Bronchial smooth muscle cell (primary cell): ENCODE measurements at places on chromosomes 7 and 10. TPM values are rescaled to one million over a fixed set of nuclear protein-coding genes. Genes with fewer than 3 reads are reported as not detected.

GPC2 gene
- total RNA-seq: 0.95 and 1.5 TPM in 2 replicates

GPAM gene
- 9.9 and 12.3 TPM in 2 replicates for total RNA-seq

LLCFC1 gene
- not detected in 2 replicates for total RNA-seq

UNCX gene
- total RNA-seq: not detected in 2 replicates

CCDC172 gene
- not detected in 2 replicates for total RNA-seq

PLAC9 gene
- total RNA-seq: 49.6 and 60.6 TPM in 2 replicates

H2AZ2 gene
- 234 and 253 TPM in 2 replicates for total RNA-seq

NRAP gene
- total RNA-seq: under 0.01 TPM in 1 of 2 replicates, not detected in the other

UFSP1 gene
- 2.7 and 5.4 TPM in 2 replicates for total RNA-seq

EIF3B gene
- 123 and 139 TPM in 2 replicates for total RNA-seq

SRRT gene
- total RNA-seq: 35.1 and 40.8 TPM in 2 replicates

GHRHR gene
- total RNA-seq: not detected in 2 replicates

TBL2 gene
- 53.1 and 69.5 TPM in 2 replicates for total RNA-seq

ANKRD61 gene
- total RNA-seq: not detected in 2 replicates

GIMAP5 gene
- total RNA-seq: not detected in 2 replicates

EGFR gene
- total RNA-seq: 31.7 and 35.5 TPM in 2 replicates

NEURL1 gene
- 0.16 and 0.17 TPM in 2 replicates for total RNA-seq

FOXP2 gene
- 4.2 and 6.1 TPM in 2 replicates for total RNA-seq
